Activated T-helper 1 cell treated with anti-CD3 and anti-CD28 coated beads, Interleukin-12 subunit alpha, Interleukin-12 subunit beta, Interleukin-2, Interleukin-4 antibody, amounts not matched to agents 30 ng/mL and 10 ng/mL and 1 ng/mL, durations not matched to agents 14 hours and 24 hours and 36 hours (primary cell): ENCODE measurements at places on chromosomes 16 and 17. TPM values are rescaled to one million over a fixed set of nuclear protein-coding genes. Genes with fewer than 3 reads are reported as not detected.

Gene NPIPA5
- total RNA-seq = 11.0 and 16.5 TPM in 2 replicates

Gene SLC13A2
- not detected in 2 replicates for total RNA-seq

Gene C17orf50
- not detected in 2 replicates for total RNA-seq

Gene TMEM88
- 7.4 TPM in 2 replicates for total RNA-seq

Gene TP53TG3
- not detected in 2 replicates for total RNA-seq

Gene CACNA1H
- 0.12 and 0.18 TPM in 2 replicates for total RNA-seq

Gene SYT17
- 0.37 and 0.54 TPM in 2 replicates for total RNA-seq

Gene MPHOSPH6
- total RNA-seq = 49.6 and 49.8 TPM in 2 replicates

Gene AANAT
- not detected in 2 replicates for total RNA-seq

Gene KCNH4
- 1.7 and 1.9 TPM in 2 replicates for total RNA-seq

Gene DNAAF8
- not detected in 2 replicates for total RNA-seq

Gene ANKFN1
- not detected in 2 replicates for total RNA-seq

Gene KRT12
- total RNA-seq = not detected in 2 replicates

Gene HIGD1B
- not detected in 2 replicates for total RNA-seq

Gene NPIPA3
- 2.1 and 2.7 TPM in 2 replicates for total RNA-seq

Gene KRT40
- total RNA-seq = not detected in 2 replicates

Gene CACNG3
- total RNA-seq = not detected in 2 replicates

Gene CCL4L2
- 46.9 and 48.4 TPM in 2 replicates for total RNA-seq

Gene DNAH3
- 0.02 TPM in 1 of 2 replicates, not detected in the other for total RNA-seq

Gene ABCA5
- 12.8 and 15.1 TPM in 2 replicates for total RNA-seq

Gene SALL1
- not detected in 2 replicates for total RNA-seq

Gene SOCS3
- total RNA-seq = 75.4 and 76.3 TPM in 2 replicates
